A549 treated with CORT108297 at 1 μM for 4 hours (cell line): ENCODE measurements at places on chromosomes 7 and 10. TPM values are rescaled to one million over a fixed set of nuclear protein-coding genes. Genes with fewer than 3 reads are reported as not detected.

Gene H2BK1
- not detected in 5 replicates for total RNA-seq

Gene UPK3BL2
- 2.1 to 3.8 TPM (median 2.7 TPM) in 5 replicates for total RNA-seq

Gene FAM171A1
- 23.8 to 27.5 TPM (median 26.5 TPM) in 5 replicates for total RNA-seq

Gene PKD2L1
- 0.03 to 0.07 TPM (median 0.05 TPM) in 3 of 5 replicates, not detected in the others for total RNA-seq

Gene CALHM1
- 0.02 TPM in 1 of 5 replicates, not detected in the others for total RNA-seq

Gene CC2D2B
- 0.07 to 0.16 TPM (median 0.13 TPM) in 4 of 5 replicates, not detected in the other for total RNA-seq

Gene FGF8
- total RNA-seq: not detected in 5 replicates

Gene ZFAND2A
- total RNA-seq: 51.9 to 61.5 TPM (median 59.2 TPM) in 5 replicates

Gene KLLN
- total RNA-seq: 0.43 to 0.66 TPM (median 0.52 TPM) in 5 replicates

Gene TEX36
- not detected in 5 replicates for total RNA-seq

Gene FKBP14
- total RNA-seq: 6.6 to 9.6 TPM (median 9.3 TPM) in 5 replicates

Gene KEL
- not detected in 5 replicates for total RNA-seq

Gene ZNF239
- total RNA-seq: 2.3 to 4.5 TPM (median 2.5 TPM) in 5 replicates

Gene ANK3
- 0.18 to 0.54 TPM (median 0.42 TPM) in 5 replicates for total RNA-seq

Gene SPDYE16
- total RNA-seq: 0.03 to 0.14 TPM (median 0.05 TPM) in 3 of 5 replicates, not detected in the others

Gene PRPS1L1
- total RNA-seq: not detected in 5 replicates

Gene C10orf53
- total RNA-seq: not detected in 5 replicates

Gene PIP
- 0.15 to 0.38 TPM (median 0.18 TPM) in 3 of 5 replicates, not detected in the others for total RNA-seq

Gene SPACDR
- 0.51 to 0.72 TPM (median 0.68 TPM) in 5 replicates for total RNA-seq

Gene ANKRD26
- 2.4 to 4.0 TPM (median 2.8 TPM) in 5 replicates for total RNA-seq

Gene SUGCT
- 0.56 to 1.6 TPM (median 0.95 TPM) in 5 replicates for total RNA-seq
